Pericardium fibroblast (primary cell): ENCODE measurements at places on chromosomes 3 and 15. TPM values are rescaled to one million over a fixed set of nuclear protein-coding genes. Genes with fewer than 3 reads are reported as not detected.

PAK6 gene
- total RNA-seq, result 0.12 TPM in 1 of 2 replicates, not detected in the other

PSTPIP1 gene
- total RNA-seq, result 0.23 and 0.85 TPM in 2 replicates

DHX30 gene
- 30.8 and 40.5 TPM in 2 replicates for total RNA-seq

TCF12 gene
- 46.6 and 63.0 TPM in 2 replicates for total RNA-seq

MKRN3 gene
- 0.23 and 2.0 TPM in 2 replicates for total RNA-seq

NDN gene
- 177 and 201 TPM in 2 replicates for total RNA-seq

PIERCE2 gene
- 1.2 and 2.6 TPM in 2 replicates for total RNA-seq

CHL1 gene
- total RNA-seq, result under 0.01 and 0.68 TPM in 2 replicates

CYP8B1 gene
- total RNA-seq, result not detected in 2 replicates

UROC1 gene
- total RNA-seq, result not detected in 2 replicates

MESP2 gene
- total RNA-seq, result 0.23 and 0.68 TPM in 2 replicates

MCF2L2 gene
- total RNA-seq, result 0.58 TPM in 1 of 2 replicates, not detected in the other

GHSR gene
- not detected in 2 replicates for total RNA-seq

DNAH12 gene
- total RNA-seq, result not detected in 2 replicates

CGNL1 gene
- 0.43 and 10.2 TPM in 2 replicates for total RNA-seq

QRICH1 gene
- 54.1 and 73.8 TPM in 2 replicates for total RNA-seq

ITPKA gene
- 2.8 and 4.8 TPM in 2 replicates for total RNA-seq

CLDN11 gene
- total RNA-seq, result 257 and 430 TPM in 2 replicates

PLIN1 gene
- 0.26 and 1.2 TPM in 2 replicates for total RNA-seq

GASK1A gene
- total RNA-seq, result 0.47 and 2.3 TPM in 2 replicates

CD80 gene
- under 0.01 TPM in 1 of 2 replicates, not detected in the other for total RNA-seq

GLDN gene
- total RNA-seq, result 0.17 TPM in 1 of 2 replicates, not detected in the other

EPB42 gene
- not detected in 2 replicates for total RNA-seq

ADGRG7 gene
- total RNA-seq, result not detected in 2 replicates

GOLGA6A gene
- not detected in 2 replicates for total RNA-seq

CLEC3B gene
- 103 and 119 TPM in 2 replicates for total RNA-seq

GHRL gene
- total RNA-seq, result not detected in 2 replicates

CMTM6 gene
- 101 and 151 TPM in 2 replicates for total RNA-seq

COL6A5 gene
- not detected in 2 replicates for total RNA-seq

KIF9 gene
- 3.6 and 6.0 TPM in 2 replicates for total RNA-seq

LRTM1 gene
- total RNA-seq, result not detected in 2 replicates

COL7A1 gene
- 11.7 and 14.5 TPM in 2 replicates for total RNA-seq

TMCO5A gene
- total RNA-seq, result not detected in 2 replicates

KBTBD13 gene
- not detected in 2 replicates for total RNA-seq

GOLGA6L10 gene
- 0.23 TPM in 1 of 2 replicates, not detected in the other for total RNA-seq

CCR1 gene
- total RNA-seq, result not detected in 2 replicates

UCN2 gene
- 0.09 TPM in 1 of 2 replicates, not detected in the other for total RNA-seq

CTXND1 gene
- not detected in 2 replicates for total RNA-seq

SCAMP5 gene
- 0.58 and 0.68 TPM in 2 replicates for total RNA-seq
